ENCODE measurements at places on chromosomes 1 and 21.

DNA sequence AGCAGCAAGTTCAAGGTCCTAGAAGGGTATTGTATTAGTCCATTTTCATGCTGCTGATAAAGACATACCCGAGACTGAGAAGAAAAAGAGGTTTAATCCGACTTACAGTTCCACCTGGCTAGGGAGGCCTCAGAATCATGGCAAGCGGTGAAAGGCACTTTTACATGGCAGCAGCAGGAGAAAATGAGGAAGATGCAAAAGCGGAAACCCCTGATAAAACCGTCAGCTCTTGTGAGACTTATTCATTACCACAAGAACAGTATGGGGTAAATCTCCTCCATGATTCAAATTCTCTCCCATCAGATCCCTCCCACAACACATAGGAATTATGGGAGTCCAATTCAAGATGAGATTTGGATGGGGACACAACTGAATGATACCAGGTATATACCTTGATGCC, 409.5 kb downstream of the NTNG1 start:
- no peak for DNase-seq

GRCh38 chr1:161482610-161483009, 22.6 kb upstream of the FCGR2A start:
- no peak for DNase-seq

GRCh38 chr21:33069645-33069993, 322 bp upstream of the OLIG1 start:
- DNase-seq = no peak

- DNase-seq = no peak
These were observed 159.9 kb downstream of the ZBTB18 start for GRCh38 chr1:244210884-244211558.

DNA sequence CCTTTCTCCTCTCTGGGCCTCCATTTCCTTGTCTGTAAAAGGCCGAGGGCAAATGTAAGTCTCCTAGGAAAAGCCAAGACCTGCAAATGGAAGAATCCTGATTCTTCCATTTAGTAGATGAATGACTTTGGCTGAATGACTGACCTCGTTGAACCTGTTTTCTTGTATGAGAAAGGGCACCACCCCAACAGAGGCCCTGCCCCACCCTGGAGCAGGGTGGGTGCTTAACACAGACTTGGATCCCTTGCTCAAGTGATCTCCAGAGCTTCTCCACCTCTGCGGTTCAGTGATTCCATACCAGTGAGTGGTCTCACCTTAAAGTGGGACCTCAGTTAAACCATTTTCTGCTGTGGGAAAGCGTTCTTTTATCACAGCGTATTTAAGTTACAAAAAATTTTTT, 39.0 kb upstream of the GUCA2B start:
- no peak for DNase-seq

DNA sequence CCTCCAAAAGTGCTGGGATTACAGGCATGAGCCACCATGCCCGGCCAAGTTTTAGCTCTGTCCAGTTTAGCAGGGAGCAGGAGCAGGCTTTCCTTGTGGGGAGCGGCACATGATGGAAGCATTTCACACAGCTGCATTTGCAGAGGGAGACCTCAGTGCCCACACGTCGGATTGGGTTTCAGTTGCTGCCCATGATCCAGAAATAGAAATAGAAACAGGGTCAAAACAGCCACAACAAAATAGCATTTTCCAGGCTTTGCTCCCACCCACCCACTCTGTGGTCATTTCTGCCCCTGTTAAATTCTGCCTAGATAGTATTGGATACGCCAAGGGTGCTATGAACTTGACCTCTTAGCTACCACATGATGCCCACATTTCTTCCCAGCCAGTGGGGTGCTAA, 128.4 kb downstream of the CNIH3 start:
- DNase-seq = no peak

GRCh38 chr1:40653851-40654537, 11.5 kb downstream of the RIMS3 start:
- no peak for DNase-seq

DNA sequence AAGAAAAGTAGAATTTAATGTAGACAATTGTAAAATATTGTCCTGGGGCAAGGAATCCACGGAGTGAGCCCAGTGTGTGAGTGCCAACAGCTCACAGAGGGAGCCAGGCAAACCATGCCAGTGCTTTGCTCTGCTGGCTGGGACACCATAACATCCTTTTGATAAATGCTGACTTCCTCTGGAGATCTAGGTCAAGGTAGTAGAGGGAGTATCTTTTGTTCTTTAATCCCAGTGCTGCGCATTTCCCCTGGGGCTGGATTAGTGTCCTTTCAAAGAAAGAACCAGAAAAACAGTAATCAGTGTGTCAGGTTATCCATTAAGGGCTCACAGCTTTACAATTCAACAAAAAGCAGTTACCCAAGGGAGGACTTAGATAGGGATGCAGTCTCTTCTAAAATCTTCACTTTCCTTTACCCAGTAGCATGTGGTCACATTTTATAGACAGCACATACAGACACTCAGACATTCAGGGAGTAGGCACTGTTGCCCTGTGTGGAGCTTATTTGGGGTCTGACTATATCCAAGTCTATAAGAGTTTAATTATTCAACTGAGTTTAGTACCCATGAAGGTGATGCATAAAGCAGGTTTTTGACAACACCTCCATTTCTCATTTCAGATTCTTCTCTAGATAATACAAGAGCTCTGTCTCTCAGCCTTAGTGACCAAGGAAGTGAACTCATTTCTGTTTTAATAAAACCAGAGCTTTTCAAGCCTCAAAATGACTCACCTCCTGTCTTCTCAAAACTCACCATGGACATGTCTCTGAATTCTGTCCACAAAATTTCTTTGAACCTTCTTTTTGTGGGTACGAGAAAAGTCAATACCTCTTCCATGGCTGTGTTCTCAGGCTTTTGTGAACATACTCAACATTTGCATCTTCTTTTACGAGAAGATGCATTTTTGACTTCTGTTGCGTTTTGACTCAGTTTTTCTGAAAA, 215.3 kb downstream of the BRINP2 start:
- DNase-seq = no peak

DNA sequence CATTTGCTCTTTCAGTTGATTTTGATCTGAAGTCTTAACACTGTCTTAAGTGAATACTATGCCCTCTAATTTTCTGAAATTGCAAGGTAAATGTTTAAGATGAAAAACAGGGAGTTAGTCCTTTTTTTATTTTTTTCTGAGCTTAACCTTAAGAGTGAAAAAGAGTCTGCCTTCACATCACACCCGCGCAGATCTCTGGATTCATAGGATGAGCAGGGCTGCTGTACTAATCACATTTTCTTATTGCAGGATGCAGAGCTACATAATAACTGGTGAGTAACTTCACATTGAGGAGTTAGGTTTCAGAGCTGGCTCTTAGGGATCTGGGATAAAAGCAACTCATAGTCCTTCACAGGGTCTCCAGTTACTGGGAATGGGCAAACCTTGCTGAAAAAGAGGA, 188.7 kb upstream of the ATP1B1 start:
- no peak for DNase-seq

DNA sequence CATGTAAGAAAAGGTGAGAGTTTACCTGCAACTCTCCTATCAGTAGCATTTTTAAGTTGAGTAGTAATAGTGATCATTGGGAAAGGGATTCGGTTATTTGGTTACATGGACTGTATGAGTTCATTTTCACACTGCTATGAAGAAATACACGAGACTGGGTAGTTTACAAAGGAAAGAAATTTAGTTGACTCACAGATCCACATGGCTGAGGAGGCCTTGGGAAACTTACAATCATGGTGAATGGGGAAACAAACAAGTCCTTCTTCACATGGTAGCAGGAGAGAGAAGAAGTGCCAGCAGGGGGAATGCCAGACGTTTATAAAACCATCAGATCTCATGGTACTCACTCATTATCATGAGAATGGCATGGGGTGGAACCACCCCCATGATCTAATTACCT, 59.3 kb upstream of the FBXO28 start:
- no peak for DNase-seq

- peak; percentile 25 for DNase-seq
These were observed 972 bp downstream of the CFAP410 start for GRCh38 chr21:44337941-44338895.

DNA sequence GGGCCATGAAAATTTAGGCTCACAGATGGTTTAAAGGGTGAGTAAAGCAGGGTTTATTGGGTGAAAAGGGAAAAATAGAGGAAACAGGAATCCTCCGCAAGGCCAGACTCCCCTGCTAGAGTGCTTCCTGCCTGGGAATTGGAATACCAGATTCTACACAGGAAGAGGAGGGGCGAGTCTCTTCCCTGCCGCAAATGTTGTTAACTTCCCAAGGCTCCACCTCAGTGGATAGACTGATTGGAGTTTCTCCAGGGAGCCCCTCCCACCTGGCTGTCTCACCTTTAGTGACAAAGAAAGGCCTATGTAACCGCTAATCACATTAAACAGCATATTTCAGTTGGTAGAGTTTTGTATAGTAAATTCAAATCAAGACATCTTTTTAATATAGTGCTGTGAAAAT, 1450.1 kb downstream of the KCNT2 start:
- no peak for DNase-seq

- DNase-seq = no peak
These were observed 14.9 kb downstream of the ATP2B4 start for GRCh38 chr1:203641503-203641890.

DNA sequence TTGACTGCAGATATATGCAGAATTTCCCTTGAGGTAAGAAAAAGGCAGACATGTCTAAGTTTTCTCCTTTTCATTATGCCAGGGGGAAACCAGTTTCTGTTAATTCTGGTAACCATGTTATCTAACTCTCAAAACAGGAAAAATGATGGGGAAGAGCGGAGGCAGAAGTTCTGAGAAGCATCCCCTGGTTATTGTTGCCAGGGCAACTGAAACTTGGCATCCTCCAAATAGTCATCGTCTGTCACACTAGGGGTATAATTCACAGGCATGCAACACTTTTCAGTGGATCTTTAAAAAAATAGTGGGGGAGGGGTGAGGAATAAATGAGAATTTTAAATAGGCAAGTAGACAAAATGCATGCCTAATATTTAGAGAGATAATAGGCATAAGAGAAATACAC, 715.3 kb upstream of the CXADR start:
- DNase-seq = no peak

DNA sequence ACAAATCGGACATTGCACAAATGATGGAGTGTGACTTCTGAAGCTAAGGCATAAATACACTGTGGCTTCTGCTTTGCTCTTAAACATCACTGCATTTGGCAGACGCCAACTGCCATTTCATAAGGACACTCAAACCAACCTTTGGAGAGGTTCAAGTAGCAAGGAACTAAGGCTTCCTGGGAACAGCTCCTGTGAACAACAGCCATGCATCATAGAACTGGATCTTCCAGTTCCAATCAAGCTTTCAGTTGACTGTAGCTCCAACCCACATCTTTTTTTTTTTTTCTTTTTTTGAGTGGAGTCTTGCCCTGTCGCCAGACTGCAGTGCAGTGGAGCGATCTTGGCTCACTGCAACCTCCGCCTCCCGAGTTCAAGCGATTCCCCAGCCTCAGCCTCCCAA, 10.7 kb upstream of the HUNK start:
- DNase-seq = no peak

- DNase-seq = no peak
These were observed 120.5 kb downstream of the DISP1 start for GRCh38 chr1:222935239-222935900.

All from CD4-positive, alpha-beta T cell treated with Interleukin-1 beta for 1 hour (primary cell).